ENCODE measurements at places on chromosomes 11 and 22.

GRCh38 chr22:37014415-37014806 is 4.8 kb downstream of the TST start:
- no peak for DNase-seq

DNA sequence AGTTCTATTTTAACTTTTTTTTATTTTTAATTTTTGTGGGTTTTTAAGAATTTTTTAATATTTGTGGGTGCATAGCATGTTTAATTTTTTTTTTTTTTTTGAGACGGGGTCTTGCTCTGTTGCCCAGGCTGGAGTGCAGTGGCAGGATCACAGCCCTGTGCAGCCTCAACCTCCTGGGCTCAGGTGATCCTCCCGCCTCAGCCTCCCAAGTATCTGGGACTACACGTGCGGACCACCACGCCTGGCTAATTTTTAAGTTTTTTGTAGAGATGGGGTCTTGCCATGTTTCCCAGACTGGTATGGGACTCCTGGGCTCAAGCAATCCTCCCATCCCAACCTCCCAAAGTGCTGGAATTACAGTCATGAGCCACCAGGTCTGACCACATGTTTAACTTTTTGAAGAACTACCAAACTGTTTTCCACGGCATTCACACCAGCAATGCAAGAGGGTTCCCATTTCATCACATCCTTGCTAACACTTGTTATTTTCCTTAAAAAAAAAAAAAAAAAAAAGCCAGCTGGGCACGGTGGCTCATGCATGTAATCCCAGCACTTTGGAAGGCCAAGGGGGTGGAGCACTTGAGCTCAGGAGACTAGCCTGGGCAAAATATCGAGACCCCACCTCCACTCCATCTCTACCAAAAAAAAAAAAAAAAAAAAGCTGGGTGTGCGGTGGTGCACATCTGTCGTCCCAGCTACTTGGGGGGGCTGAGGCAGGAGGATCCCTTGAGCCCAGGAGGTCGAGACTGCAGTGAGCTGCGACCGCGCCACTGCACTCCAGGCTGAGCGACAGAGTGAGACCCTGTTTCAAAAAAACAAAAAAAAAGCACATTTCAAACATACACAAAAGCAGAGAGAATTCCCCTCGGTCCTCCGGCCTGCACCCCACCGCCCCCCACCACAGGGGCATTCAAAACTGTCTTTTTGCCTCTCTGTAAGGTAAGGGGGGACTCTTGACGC is 16.7 kb upstream of the TXNRD2 start:
- DNase-seq, result no peak

GRCh38 chr11:64207256-64208085 is 950 bp downstream of the FERMT3 start:
- peak; percentile 93 for DNase-seq

DNA sequence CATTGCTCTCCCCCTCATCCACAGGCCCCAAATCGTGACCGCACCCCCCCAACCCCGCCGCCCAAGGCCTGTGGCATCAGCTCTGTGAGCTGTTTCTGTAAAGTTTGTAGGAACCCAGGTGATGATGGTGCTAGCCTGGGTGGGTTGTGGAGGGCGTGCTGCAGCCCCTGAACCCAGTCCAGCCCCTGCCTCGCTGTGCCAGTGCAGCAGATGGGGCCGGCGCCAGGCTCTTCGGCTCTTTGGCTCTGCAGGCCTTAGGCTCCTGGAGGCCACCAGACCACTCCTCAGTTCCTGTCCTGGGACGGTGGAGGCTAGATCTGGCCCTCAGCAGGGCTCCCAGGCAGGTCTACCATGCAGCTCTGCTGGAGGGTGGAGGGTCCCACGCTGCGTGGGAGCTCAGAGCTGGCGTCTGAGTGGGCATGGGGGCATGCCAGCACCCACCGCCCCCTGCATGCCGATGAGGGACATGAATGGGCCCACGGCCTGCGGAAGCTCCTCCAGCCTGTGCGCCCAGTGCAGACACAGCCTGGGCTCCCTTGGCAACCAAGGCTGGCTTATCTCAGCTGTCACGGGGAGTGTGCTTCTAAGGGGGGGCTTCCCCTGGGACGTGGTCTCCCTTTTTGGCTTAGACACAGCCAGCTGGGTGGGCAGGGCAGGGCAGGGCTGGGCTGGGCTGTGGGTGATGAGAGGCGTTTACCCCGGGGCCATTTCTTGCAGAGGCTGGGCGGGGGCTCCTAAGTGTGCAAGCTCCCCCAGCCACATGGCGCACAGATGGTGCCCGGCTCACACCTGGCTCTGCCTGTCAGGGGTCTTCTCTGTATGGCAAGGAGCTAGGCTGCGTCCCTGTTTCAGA is 1187.6 kb downstream of the BRD1 start:
- DNase-seq, result peak; percentile 59

- no peak for DNase-seq
Measured at GRCh38 chr11:6548121-6548520, 51.0 kb downstream of the DNHD1 start.

GRCh38 chr11:77187776-77188632 is 60.0 kb downstream of the MYO7A start:
- peak; percentile 80 for DNase-seq

DNA sequence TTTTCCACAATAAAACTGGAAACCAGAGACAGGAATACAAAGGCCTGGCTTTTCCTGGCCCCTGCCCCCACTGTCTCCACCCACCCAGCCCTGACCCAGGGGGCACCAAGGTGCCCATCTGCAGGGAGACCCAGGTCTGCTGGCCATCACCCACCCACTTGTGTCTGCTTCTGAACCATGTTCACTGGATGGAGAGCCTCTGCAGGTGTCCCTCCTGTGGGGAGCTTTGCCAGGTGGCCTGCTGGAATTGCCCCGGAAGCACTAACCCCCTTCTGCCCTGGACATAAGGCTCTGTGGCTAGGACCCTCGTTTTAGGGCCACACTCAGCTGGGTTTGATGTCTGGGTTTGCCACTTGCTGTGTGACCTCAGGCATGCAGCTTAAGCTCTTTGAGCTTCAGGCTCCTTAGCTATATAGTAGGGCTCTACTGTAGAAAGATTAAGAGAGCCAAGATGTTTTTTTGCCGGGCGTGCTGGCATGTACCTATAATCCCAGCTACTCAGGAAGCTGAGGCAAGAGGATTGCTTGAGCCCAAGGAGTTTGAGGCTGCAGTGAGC is 3.9 kb downstream of the SCARF2 start:
- DNase-seq, result no peak

DNA sequence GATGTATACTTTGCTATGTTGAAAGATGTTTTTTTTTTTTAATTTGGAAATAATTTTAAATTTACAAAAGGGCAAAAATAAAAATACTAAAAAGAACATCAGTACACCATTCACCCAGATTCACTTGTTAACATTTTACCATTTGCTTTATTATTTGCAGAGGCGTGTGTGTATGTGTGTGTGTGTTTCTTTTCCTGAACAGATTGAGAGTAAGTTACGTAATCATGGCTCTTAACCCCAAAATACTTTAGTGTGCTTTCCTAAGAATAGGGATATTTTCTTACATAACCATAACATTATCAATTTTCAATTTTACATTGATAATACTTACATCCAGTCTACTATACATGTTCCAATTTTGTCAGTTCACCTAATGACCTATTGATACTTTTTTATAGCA is 91.5 kb upstream of the HORMAD2 start:
- no peak for DNase-seq

- DNase-seq, result no peak
Measured at GRCh38 chr11:87033561-87033960, 4.2 kb upstream of the TMEM135 start.

- DNase-seq, result no peak
Measured at GRCh38 chr11:62921201-62921572, at the start of gene CHRM1. CHRM1 (minus strand) TSS chr11:62921363; CDS start chr11:62911100, 10,263 bp downstream.

DNA sequence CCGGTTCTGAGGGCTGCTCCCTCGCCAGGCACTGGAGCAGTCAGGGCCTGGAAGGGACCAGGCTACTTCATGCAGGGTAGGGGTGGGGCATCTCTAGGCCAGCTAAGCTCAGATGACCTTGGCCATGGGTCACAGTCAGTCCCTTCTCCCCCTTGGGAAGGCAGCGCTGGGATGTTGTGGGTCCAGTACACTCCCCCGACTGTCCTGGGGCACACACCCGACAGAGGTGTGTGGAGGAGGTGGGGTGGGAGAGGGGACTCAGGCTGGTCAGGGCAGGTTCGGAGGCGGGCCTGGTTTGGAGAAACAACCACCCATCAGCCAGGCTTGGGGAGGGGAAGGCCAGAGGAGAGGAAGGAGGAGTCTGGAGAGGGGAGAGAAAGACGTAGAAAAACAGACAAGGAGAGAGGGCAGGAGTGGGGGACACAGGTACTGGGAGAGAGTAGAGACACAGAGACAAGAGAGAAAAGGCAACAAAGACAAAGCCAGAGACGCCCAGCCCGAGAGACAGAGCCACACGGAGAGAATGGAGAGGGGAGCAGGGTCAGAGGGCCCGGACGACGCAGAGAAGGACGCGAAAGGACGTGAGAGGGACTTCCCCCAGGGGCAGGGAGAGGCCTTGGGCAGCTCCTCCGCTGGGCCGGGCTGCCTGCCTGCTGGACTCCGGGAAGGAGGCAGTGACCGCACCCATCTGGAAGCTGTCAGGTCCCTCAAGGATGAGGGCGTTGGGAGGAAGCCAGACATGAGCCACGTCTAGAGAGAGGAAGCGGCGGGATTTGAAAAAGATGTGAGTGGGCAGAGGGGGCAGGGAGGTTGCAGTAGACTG is 30.6 kb upstream of the TSKU start:
- DNase-seq, result no peak

- DNase-seq, result no peak
Measured at GRCh38 chr22:34019190-34019845, 99.0 kb upstream of the LARGE1 start.

DNA sequence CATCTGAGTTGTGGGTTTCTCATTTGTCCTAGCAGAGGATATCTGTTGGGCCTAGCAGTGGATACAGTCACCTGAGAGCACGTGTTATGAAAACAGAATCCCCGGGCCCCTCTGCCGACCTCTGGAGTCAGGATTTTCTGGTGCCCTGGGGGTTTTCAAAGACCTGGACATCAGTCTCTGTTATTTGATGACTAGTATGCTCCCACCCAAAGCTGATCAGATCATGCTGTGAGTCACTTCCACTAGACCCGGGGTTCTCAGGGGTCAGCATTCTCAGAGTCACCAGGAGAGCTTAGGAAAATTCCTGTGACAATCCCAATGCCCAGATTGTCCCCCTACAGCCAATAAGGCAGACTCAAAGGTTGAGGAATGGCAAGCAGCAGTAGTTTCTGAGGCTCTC is 38.7 kb downstream of the KCNJ1 start:
- no peak for DNase-seq

DNA sequence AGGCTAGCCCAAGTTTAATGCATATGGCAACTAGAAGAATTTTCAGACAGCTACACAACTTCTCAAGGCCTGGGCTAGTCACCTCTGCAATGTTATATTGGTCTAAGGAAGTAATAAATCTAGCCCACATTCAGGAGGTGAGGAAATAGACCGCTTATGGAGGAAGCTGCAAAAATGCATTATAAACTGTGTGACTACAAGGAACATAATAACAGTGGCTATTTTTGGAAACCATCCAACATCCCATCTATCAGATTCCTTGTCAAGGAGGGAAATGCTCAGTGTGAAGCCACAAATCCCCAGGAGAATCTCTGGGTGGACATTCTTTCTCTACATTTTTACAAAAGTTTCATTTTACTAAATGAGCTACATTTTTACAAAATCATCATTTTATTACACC is 76.1 kb downstream of the BBOX1 start:
- DNase-seq, result no peak

DNA sequence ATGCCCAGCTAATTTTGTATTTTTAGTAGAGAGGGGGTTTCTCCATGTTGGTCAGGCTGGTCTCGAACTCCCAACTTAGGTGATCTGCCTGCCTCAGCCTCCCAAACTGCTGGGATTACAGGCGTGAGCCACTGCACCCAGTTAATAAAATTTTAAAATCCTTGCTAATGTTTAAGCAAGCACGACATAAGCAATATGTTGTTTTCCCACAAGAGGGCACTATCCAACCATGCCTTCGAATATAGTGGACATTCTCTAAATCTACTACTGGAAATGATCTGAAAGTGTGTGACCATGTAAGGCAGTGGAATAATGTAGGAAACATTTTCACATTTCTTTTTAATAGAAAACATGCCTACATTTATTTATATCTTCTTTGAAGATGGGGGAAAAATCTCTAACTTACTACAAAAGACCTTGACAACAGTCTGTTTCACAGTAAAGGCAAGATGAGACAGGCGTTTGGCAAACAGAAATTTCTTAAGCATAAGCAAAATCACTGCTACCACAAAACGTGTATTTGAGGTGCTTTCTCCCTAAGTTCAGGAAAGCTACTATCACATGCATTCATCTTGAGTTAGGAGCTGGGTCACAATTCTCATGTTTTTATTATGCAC is 38.2 kb downstream of the PITPNB start:
- peak; percentile 28 for DNase-seq

GRCh38 chr11:30992513-30992849 is 377.1 kb downstream of the DCDC1 start:
- peak; percentile 62 for DNase-seq

- DNase-seq, result no peak
Measured at GRCh38 chr11:105226091-105226490, 86.5 kb upstream of the CARD18 start.

GRCh38 chr11:122976734-122977469 is 4.7 kb downstream of the BSX start:
- DNase-seq, result no peak

DNA sequence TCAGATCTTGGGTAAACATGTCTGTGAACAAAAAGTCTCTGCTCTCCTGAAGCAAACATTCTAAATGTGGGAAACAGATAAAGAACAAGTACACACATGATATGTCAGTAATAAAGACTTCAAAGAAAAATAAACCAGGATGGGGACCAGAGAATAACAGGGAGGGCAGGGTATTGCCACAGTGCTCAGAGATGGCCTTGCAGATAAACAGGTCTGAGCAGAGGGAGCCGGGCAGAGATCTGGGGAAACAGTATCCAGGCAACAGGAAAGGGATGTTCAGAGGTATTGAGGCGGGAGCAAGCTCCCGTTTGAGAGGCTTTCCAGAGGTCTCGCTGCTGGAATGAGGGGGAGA is 2.9 kb downstream of the CCDC86 start:
- no peak for DNase-seq

DNA sequence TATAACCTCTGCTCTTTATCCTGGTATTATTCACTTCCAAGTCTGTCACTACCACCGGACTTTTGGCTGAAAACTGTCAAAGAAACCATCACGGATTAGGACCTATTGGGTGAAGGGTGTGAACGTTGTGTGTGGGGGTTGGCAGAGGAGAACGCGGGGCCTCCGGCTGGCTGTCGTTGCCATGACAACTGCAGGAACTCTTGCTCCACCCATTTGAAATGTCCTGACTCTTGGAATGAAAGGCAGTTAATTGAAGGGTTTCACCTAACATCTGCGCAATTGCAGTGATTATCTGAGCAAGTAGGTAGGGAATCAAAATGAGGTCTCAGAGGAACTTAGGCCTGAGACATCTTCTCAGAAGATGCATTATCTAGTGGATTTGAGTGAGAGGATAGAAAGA is 60.9 kb upstream of the CLMP start:
- no peak for DNase-seq

DNA sequence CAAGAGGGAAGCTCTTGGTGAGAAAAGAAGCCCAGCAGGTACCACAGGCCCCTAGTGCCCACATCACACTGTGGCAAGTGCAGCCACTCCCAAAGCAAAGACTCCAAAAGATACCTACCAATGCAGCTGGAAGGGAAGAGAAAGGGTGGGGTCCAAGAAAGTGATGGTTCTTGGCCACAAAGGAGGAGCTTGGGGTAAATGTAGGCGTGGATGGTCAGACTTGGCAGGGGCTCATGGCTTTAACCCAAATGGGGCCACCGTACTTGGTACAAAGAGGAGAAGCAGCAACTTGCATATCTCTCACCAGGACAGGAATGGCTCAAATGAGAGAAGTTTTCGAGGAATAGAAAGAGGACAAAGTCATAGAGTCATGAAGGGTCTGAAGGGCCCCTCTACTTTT is 4.8 kb downstream of the MAP3K11 start:
- DNase-seq, result no peak
